ENCODE measurements at places on chromosomes 7 and 10.

- DNase-seq: no peak
These were observed 74.2 kb downstream of the MGMT start for GRCh38 chr10:129541200-129541599.

- no peak for DNase-seq
These were observed 38.1 kb upstream of the ANTXRL start for GRCh38 chr10:46248651-46249146.

DNA sequence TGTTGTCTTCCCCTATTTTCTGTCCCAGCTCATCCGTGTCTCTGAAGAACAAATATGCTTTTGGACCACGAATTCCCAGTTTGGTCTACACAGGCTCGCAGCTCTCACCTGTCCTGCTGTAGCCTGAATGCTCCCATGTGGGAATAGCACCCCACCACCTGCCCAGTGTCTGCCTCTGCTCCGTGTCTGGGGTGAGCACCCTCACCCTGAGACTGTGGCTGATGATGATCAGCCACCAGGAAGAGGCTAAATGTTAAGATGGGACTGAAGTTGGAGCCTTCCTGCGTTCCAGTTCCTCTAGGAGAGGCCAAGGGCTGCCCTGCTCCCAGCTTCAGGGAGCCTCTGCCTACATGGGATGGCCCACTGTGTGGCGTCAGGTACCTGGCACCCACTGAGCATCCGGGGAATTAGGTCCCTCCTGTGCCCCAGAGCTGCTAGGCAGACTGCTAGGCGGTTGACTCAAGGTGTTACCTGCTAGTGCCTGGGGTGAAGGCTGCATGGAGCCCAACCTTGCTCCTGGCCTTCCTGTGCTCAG lies 3.7 kb downstream of the PGAM2 start:
- no peak for DNase-seq

DNA sequence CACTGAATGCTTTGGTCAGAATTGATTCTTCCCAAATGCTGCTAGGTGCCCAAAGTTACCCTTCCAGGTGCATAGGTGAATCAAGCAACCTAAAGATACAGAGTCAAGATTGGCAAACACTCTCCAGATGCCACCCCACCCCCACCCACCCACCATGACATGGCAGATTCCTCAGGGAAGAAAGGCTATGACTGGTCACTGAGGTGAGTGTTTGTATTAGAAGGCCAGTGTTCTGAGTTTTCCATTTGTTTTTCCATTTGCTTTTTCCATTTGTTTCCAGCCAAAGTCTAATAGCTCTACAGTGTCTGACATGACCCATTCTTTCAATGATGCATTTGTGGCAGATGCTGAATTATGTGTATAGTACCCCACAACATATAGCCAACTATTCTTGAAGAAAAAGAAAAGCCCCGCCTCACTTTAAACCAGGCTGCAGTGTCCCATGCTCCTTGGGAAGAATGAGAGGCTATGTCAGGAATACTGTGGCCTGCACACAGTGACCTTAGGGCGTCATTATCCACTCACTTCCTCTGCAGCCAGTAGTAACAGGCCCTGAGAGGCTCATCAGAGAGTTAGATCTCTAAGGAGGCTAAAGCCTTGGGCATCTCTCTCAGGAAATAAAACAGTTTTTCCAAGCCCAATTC lies 16.1 kb upstream of the HIBADH start:
- DNase-seq: no peak

DNA sequence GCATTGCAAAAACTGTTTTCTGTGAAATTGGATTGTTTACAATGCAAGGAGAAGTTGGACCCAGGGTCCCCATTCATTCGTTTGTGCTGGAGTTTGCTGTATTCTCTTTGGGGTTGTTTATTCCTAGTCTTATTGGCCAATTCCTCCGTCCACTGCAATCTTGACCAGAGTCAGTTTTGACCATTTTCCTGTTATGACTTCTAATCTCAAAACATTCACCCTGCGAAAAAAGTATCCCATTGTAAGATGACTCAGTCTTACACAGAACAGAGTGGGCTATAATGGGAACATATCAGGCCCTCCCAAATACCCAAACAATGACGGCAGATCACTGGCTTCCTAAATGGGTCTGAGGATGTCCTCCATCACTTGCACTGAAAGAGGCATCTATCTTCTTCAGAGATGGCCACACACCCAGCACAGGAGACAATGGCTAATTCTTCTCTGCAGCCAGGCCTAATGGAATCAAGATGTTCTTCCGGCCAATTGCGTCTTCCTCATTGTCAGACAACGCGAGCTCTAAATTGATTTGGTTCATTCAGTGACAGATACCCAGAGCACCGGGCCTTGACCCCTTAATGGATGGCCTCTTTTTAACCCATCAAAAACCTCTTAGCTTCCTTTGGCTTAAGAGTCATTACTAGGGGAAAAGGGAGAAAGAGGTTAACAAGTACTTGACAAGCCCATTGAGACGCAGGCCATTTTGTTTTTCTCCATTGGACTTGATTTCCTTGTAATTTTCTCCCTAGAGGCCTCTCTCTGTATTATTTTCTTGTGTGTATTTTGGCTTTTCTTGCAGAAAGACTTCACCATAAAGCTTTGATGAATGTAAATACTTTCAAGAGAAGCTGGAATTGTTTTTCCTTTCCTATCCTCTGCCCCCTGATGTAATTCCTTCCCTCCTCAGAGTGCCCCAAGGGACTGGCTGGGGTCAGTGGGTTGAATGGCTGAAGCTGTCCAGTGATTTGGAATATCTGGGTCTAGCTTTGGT lies 129.6 kb downstream of the PRPF18 start:
- DNase-seq: no peak

Measured in stimulated activated CD4-positive, alpha-beta T cell treated with anti-CD3 and anti-CD28 coated beads, TNF-alpha, amount 100 ng/mL, for 1 hour (primary cell).